ENCODE measurements at places on chromosomes 11 and 22.

- no peak for DNase-seq
Measured at GRCh38 chr11:70331901-70332300, 61.4 kb downstream of the PPFIA1 start.

DNA sequence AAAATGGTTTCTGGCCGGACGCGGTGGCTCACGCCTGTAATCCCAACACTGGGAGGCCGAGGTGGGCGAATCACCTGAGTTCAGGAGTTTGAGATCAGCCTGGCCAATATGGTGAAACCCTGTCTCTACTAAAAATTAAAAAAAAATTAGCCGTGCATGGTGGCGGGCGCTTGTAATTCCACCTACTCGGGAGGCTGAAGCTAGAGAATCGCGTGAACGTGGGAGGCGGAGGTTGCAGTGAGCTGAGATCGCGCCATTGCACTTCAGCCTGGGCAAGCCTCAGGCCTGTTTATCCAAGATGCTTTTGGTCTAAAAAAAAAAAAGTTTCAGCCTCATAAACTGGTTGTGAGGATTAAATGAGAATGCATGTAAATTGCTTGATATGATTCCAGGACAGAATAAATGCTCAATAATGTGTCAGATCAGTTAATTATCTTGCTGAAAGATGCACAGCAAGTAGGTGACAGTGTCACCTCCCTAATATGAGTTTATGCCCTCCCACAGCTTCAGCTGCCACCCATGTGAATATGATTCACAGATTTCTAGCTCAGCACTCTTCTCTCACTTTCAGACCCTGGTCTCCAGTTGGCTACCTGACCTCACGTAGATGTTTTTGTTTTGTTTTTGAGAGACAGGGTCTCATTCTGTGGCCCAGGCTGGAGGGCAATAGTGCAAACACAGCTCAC, 1.1 kb upstream of the ALG8 start:
- DNase-seq, result no peak

DNA sequence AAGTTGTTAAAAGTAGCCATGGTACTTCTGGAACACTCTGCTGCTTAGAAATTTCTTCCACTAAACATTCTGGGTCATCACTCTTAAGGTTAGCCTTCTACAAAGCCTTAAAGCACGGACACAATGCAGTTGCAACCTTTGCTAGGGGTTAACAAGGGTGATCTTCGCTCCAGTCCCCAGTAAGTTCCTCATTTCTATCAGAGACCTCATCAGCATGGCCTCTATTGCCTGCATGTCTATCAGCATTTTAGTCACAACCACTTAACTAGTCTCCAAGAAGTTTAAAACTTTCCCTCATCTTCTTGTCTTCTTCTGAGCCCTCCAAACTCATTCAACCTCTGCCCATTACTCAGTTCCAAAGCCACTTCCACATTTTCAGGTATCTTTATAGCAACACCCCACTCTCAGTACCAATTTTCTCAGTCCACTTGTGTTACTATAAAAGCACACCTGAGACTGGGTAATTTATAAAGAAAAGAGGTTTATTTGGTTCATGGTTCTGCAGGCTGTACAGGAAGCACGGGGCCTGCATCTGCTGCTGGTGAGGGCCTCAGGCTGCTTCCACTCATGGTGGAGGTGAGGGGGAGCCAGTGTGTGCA, 48.7 kb upstream of the TH start:
- DNase-seq, result no peak

- no peak for DNase-seq
Measured at GRCh38 chr11:43928721-43929120, 13.7 kb upstream of the C11orf96 start.

DNA sequence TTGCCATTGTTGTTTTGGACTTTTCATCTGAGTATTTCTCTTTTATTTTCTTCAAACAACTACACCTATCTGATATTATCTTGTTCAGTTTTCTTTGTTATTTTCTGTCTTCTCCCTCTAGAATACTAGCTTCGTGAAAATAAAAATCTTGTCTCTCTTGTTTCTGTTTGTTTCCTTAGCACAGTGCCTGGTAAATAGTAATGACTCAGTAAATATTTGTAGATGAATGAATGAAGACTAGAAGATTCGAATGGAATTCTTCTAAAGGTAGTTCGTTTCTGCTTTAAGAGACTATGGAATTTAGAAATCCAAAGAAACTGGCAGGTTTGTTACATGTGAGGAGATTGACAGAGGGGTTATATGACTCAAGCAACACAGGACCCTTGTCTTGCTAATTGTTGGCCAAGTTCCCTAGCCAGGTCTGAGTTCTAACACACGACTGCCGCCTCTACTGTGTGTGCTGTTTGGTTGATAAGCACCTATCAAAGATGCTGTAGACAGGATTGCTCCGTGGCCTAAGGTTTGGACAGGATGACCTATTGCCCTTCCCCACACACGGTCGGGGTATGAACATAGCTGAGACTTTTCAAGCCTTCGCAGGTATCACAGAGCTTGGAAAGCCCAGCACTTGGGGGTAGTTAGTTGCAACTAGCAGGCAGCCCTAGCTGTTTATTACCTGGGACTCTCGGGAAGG, 831 bp upstream of the TMEM135 start:
- DNase-seq, result no peak

- DNase-seq, result no peak
Measured at GRCh38 chr11:134932761-134933160, 520.7 kb upstream of the B3GAT1 start.

GRCh38 chr11:7874056-7874455, 57.0 kb downstream of the OR10A6 start:
- DNase-seq, result no peak

DNA sequence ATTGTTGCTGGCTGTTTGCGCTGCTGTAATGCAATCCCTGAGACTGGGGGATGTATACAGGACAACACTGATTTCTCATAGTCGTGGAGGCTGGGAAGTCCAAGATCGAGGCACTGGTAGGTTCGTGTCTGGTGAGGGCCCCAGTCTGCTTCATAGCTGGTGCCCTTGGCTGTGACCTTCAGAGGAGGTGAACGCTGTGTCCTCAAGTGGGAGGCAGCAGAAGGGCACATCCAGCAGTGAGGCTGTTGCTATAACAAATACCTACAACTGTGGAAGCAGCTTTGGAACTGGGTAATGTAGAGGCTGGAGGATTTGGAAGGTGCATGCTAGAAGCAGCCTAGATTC, 21.3 kb downstream of the KRTAP5-5 start:
- no peak for DNase-seq

DNA sequence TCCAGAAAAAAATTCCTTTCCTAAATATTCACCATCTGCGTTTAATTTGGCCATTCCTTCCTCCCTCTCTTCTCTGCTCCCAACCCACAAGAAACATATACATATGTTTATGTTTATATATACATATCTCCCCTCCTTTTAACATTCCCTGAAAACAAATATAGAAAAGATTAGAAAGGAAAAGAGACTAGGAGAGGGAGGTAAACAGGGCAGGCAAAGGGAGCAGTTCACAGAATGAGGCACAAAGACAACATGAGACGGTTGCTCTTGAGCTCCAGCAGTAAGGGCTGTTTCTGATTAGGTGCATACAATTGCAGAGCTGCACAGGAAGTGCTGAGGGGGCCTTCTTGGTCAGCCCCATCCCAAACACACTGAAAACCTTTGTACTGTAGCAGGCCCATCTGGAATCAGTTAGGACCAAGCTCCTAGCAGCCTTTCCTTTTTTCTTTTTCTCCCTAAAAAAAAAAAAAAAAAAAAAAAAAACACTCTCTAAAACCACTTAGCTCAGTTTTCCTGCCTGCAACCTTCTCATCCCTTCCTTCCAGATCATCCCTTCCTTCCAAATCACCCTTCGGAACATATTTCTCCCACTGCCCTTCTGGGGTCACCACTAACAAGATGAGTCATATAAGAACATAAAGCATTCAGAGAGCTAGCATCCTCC, 57.0 kb downstream of the RBFOX2 start:
- DNase-seq, result no peak

DNA sequence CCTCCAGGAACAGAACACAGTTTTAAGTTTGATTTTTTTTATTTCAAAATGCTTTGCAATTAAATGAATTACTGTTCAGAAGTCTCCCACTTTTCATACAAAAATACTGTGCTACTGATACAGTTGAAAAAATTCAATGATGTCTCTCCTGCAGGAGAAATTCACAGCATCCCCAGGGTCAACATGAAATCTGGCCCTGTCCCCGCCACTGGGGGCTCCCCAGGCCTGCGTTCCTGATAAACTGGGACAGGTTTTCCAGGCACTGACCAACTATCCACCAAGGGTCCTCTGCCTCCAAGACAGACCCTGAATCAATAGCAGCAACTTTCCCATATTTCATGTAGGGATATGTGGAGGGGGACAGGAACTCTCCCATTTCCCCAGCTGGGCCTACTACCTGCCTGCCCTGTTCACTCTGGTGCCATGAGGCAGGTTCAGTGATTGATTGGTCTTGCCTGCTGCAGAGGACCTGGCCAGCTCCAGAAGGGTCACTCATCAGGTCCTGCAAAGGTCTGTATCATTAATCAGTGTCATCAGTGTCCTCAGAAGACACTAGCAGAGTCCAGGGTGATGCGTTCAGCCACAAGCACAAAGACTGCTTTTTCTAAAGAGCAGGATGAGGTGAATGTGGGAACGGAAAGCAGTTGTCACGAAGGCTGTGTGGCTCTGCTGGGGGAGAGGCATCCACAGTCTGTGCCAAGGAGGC, 43.4 kb downstream of the PISD start:
- no peak for DNase-seq

DNA sequence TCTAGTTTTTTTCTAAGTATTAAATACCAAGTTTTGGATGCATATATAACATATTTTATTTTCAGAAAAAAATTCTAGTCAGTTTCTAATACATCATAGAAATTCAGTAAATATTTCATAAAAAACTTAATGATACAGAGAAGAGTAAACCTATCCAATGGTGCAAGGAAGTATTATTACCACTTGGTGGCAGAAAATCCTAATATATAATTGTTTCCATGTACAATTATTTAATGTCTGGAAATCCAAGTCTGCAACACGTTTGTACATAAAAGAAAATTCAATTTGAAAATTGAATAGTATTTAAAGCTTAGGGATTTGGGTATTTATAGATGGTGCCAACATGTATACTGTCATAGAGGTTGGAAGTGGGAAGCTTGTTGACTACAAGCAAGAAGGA, 127.0 kb downstream of the TRPC6 start:
- DNase-seq, result no peak

- DNase-seq, result no peak
Measured at GRCh38 chr11:45412051-45412471, 125.9 kb upstream of the SYT13 start.

GRCh38 chr11:78020246-78020645, 2.8 kb downstream of the KCTD14 start:
- DNase-seq, result no peak

- no peak for DNase-seq
Measured at GRCh38 chr11:77175021-77175842, 47.2 kb downstream of the MYO7A start.

GRCh38 chr11:67355023-67355793, 1.9 kb upstream of the POLD4 start:
- DNase-seq, result no peak

DNA sequence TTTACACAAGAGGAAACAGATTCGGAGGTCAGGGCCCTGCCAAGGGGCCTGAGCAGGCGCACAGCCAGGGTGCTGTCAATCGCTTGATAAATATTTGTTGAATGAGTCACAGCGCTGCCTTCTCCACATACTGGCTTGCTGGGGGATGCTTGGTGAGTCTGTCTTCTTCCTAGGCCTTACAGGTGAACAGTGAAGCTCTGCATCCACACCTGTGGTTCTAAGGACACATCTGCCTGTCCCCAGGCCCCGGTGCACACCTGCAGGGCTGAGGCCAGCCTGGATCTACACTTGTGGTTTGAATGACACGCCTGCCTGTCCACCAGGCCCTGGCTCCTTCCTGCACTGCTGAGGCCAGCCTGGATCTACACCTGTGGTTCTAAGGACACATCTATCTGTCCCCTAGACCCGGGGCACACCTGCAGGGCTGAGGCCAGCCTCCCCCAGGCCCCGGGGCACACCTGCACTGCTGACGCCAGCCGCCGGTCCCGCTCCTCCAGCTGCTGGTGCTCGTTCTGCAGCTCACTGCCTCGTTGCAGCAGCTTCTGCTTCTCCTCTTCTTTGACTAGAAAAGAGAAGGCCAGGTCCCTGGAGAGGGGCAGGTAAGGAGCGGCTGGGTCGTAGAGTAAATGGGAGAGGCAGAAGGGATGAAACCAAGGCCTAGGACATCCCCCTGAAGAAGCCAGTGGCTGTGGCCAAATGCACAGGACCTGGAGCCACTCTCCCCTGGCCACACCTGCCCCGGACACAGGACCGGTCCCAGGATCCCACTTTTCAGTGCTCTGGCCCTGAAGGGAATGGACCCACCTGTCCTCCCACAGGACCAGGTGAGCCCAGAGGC, 124.6 kb downstream of the PHF21B start:
- DNase-seq, result no peak

DNA sequence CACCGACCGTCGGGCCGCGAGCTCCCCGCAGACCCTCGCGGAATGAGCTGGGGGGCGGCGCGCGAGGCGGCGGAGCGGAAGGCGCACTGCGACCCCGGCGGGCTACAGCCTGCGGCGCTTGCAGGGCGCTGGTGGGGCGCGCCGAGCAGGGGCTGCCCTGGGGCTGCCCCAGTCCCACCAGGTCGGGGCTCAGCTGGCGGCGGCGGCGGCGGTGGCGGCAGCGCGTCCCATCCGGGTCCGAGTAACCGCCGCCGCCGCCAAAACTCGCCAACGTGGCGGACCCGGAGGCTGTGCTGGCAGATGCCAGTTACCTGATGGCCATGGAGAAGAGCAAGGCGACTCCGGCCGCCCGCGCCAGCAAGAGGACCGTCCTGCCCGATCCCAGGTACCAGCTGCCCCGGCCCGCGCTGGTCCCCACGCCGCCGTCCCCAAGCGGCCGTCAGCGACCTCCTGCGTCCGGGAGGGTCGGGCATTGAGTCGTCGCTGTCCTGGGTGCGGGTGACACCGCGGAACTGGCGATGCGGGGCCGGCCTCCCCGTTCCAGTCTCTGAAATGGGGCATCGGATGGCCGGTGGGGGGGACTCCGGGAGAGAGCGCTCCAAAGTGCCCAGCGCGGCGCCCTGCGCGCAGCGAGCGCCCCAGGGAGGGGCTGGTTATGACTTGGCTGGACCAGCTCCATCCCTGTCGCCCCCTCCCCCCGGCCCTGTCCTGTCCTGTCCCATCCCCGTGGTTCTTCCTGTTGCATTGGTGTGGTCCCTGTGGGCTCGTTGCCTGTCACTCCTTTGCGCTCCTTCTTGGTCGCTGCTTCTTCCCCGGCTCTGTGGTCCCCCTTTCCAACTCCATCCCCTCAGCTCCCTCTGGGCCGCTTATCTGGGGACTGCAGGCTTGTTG, 63.5 kb downstream of the CRYBB2 start:
- DNase-seq, result no peak

GRCh38 chr11:114399490-114400215, 658 bp downstream of the C11orf71 start:
- DNase-seq, result no peak

Data from stimulated activated CD8-positive, alpha-beta memory T cell treated with anti-CD3 and anti-CD28 coated beads, Interleukin-4, amount 100 ng/mL, for 1 hour (primary cell).